Stimulated activated CD8-positive, alpha-beta memory T cell treated with anti-CD3 and anti-CD28 coated beads, Interleukin-4, amount 100 ng/mL, for 4 hours (primary cell): ENCODE measurements at places on chromosomes 2 and 18.
A peak's percentile ranks its signal among the peaks of the same experiment; 100 is the strongest.

GRCh38 chr18:24068945-24069693 is 54.6 kb downstream of the TTC39C start:
- no peak for DNase-seq

GRCh38 chr18:73944715-73945114 is 202.9 kb downstream of the FBXO15 start:
- DNase-seq, result no peak

DNA sequence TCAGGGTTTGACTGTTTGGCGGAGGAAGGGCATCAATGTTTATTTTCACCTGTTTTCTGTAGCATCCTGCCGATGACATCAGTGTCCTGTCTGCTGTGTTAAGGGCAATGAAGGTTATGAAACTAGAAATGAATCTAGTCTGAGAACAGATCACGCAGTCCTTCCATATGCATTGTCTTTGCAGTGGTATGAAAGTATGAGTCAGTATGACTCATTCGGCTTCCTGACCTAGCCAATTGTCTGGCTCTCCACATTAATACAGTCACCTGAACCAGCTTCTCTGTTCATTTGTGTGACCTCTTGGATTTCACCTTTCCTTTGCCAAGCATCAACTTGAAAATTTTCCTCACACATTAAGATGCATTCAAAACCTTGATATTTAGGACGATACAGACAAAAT is 353.8 kb downstream of the RND3 start:
- DNase-seq, result no peak

DNA sequence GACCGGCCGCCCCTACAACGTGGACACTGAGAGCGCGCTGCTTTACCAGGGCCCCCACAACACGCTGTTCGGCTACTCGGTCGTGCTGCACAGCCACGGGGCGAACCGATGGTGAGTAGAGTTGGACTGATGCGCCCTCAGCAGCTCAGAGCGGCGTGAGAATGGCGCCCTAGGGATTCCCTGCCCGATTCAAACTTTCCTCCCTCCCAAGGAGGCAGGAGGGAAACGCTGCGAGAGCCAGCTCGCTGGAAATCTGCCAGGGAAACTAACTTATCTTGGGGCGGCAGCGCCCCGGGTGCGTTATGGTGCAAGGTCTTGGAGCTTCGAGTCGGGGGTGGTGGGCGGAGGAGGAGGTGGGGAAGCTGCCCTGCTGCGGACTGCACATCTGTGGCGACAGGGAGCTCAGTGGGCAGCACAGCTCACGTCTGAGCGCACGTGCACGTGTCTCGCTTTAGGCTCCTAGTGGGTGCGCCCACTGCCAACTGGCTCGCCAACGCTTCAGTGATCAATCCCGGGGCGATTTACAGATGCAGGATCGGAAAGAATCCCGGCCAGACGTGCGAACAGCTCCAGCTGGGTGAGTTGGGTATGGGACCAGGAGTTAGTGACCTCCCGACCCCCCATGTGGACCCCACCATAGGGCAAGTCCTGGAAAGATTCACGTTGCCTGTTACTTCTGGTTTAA is 697 bp downstream of the ITGA4 start:
- DNase-seq, result peak; percentile 15

GRCh38 chr2:133415210-133415876 is 152.9 kb downstream of the NCKAP5 start:
- no peak for DNase-seq

GRCh38 chr18:57004366-57005121 is 142.3 kb upstream of the BOD1L2 start:
- DNase-seq, result no peak

- peak; percentile 62 for DNase-seq
Measured at GRCh38 chr2:144320491-144320890, 199.4 kb downstream of the ZEB2 start.

GRCh38 chr18:62979176-62979575 is 263.8 kb downstream of the PHLPP1 start:
- DNase-seq, result no peak

DNA sequence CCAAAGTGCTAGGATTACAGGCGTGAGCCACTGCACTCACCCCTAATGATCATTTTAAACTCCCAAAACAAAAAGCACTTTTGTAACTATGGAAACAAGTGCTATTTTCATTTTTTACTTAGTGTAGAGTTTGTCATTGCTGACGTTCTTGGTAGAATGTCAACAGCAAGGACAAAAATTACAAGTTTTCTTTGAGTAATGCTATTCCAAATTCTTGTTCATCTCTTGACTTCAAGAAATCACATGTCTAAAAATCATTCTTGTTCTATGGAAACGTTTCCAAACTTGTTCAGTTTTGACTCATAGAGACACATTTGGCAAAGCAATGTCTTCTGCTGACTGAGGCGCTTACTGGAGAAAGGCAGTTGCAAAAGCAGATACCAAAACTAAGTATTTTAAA is 82.6 kb downstream of the MBP start:
- DNase-seq, result no peak

GRCh38 chr2:112995346-112995920 is 9.8 kb upstream of the IL36A start:
- no peak for DNase-seq

DNA sequence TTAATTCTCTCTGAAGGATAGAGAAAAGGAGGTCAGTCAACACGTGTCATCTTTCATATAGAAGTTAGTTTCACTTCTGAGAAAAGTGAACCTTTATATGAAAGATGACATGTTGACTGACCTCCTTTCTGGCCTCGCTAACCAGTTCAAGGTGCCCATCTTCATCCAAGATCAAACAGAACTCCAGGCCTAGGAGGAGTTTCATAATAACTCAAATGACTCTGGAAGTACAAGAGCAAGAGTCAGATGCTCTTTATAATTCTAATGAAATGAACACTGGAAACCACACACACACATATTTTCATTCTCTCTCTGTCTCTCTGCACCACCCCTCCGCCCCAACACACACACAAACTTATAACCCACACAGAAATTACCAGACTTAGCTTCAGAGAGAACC is 16.3 kb downstream of the ANKRD44 start:
- no peak for DNase-seq

DNA sequence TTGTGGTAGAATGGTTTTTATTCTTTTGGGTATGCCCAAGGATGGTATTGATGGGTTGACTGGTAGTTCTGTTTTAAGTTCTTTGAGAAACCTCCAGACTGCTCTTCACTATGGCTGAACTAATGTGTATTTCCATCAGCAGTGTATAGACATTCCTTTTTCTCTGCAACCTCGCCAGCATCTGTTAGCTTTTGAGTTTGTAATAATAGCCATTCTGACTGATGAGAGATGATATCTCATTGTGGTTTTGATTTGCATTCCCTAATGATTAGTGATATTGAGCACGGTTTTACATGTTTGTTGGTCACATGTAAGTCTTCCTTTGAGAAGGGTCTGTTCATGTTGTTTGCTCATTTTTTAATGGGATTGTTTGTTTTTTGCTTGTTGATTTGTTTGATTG is 1348.7 kb upstream of the NXPH2 start:
- no peak for DNase-seq

- no peak for DNase-seq
Measured at GRCh38 chr2:25149646-25150045, 18.7 kb downstream of the POMC start.

GRCh38 chr2:172693529-172694455 is 41.9 kb upstream of the RAPGEF4 start:
- no peak for DNase-seq

DNA sequence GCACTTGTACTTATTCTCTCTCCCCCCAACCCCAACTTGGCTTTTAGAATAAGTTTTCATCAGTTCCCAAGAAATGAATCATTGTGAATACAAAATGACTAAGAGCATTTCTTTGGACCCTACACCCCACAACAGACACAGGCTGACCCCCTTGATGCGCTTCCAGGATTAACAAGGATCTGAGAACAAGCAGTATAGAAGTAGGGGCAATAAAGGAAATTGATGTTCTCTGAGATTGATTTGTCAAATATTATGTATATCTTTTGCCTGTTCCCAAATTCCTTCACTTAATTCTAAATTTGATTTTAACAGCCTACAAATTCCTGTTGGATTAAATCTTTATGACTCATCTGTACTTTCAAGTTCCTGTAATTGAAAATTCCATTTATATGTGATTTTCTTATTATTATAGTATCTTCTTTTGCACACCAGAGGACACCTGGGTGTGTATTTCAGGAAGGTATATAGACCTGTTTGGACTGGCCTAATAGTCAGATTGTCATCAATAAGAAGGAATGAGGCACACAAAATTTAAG is 10.2 kb upstream of the PTPN4 start:
- DNase-seq, result no peak

- DNase-seq, result peak; percentile 31
Measured at GRCh38 chr18:5294457-5295230, 882 bp downstream of the ZBTB14 start.

DNA sequence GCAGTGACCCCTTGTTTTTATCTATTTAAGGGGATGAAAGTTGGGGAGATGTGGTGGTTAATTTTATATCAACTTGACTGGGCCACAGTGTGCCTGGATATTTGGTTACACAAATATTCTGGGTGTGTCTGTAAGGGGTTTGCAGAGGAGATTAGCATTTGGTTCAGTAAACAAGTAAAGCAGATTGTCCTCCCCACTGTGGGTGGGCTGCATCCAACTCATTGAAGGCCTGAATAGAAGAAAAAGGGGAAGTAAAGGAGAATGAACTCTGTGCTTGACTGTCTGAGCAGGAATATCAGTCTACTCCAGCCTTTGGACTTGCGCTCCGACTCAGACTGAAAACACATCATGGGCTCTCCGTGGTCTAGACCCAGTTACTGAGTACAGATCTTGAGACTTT is 80.9 kb downstream of the GCA start:
- no peak for DNase-seq

GRCh38 chr2:25570161-25570845 is 103.1 kb downstream of the DTNB start:
- no peak for DNase-seq

GRCh38 chr2:143139835-143140393 is 10.7 kb downstream of the ARHGAP15 start:
- no peak for DNase-seq

- no peak for DNase-seq
Measured at GRCh38 chr2:237629739-237630138, 2.4 kb downstream of the LRRFIP1 start.

DNA sequence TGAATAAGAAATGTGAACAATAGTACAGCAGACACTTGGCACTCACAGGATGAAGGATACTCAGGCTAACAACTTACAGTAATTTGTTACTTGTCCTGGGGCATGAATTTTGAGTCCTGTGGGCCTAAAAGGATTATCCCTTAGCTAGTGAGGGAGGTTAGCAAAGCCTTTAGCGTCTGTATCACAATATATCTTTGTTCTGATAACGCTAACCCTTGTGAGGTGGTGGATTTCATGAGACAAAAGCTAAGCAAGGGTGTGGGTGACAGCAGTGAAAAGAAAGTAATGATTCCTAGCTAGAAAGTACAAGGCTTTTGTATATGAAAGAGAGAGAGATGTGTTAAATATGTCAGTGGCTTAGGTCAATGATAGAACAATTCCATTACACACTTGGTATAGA is 46.8 kb upstream of the TTC21B start:
- DNase-seq, result no peak

GRCh38 chr18:9025091-9025838 is 77.2 kb upstream of the NDUFV2 start:
- DNase-seq, result no peak

DNA sequence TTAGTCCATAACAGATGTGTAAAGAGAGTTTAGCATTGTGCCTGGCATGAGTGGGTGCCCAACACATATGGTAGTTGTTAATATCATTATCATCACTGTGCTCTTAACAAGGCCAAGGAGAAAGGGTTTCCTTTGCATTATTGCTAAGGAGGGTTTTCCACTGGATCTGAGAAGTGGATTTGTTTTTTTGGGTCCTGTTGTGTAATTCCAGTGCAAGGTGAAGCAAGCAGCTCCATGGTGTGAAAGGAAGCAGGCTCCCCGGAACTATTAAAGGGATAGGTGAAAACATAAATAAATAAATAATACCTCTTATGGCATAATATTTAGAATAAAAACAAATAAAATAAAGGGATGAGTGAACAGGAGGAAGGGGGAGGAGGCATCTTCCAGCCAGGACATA is 65.3 kb downstream of the MTCL1 start:
- no peak for DNase-seq

- DNase-seq, result no peak
Measured at GRCh38 chr18:13163167-13163927, 55.2 kb upstream of the LDLRAD4 start.

- no peak for DNase-seq
Measured at GRCh38 chr18:463403-463802, 37.1 kb downstream of the COLEC12 start.

GRCh38 chr2:70717431-70718038 is 50.5 kb downstream of the ADD2 start:
- no peak for DNase-seq

GRCh38 chr18:48279312-48279711 is 129.9 kb downstream of the ZBTB7C start:
- no peak for DNase-seq

DNA sequence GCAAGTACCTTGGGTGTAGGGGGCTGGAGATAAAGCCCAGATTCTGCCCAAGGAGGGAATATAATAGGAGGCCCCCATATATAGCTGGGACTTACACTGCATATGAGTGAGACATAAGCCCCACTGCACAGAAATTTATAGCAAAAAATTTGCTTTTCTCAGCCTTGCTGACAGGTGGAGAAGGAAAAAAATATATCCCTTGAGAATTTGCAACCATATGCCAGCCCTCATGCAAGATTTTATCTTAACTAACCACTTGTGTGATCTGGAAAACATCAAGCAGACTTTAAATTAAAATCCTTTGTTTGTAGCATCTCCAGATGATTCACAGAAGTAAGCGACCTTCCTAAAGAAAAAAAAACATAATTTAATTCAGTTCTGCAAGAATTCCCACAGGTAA is 288.2 kb downstream of the BCL2 start:
- no peak for DNase-seq

GRCh38 chr18:44807766-44808165 is 127.1 kb downstream of the SETBP1 start:
- no peak for DNase-seq

DNA sequence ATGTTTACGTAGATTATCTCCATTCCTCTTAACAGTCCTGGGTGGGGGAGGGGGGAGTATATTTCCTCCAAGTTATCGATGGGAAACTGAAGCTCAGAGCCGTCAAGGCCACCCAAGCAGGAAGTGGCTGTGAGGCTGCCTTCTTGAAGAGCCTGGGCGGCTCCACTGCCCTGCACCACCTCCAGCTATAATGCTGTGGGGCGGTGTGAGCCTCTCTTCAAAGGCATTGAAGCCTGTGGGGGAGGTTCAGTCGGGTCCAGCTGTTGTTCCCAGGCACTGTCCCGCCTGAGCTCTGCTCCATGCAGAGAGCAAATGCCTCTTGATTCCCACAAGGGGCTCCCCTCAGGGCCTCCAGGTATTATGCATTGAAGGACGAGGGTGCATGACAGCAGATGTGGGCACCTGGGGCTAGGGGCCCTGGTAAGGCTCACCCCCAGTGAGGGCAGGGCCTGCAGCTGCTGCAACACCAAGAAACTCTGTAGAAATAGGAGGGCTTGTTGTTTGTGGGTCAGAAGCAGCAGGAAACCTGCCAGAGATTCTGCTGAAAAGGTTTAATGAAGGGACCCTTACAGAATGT is 29.5 kb upstream of the LAPTM4A start:
- DNase-seq, result no peak

GRCh38 chr2:234949762-234950434 is 1.9 kb upstream of the SH3BP4 start:
- DNase-seq, result no peak
